NCI-H1105 (cell line): ENCODE measurements at places on chromosomes 12 and 14.

DNA sequence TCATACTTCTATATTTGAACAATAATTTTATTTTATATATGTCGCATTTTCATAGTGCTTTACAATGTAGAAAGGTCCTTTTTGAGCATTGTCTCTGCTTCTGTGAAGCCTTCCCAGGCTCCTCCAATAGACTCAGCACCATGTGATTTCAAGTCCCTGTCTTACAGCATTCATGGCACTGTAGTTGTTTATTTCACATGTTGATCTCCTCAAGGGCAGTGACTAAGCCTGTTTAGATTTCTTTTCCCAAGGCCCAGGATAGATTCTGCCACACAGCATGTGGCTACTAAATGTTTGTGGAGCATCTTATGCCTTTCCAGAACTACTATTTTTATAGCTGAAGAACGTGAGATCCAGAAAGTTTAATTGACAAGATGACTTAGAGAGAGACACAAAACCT is 391.7 kb downstream of the TMEM117 start:
- no peak for DNase-seq

- DNase-seq, result no peak
Measured at GRCh38 chr12:109896188-109896587, 3.9 kb upstream of the TCHP start.

DNA sequence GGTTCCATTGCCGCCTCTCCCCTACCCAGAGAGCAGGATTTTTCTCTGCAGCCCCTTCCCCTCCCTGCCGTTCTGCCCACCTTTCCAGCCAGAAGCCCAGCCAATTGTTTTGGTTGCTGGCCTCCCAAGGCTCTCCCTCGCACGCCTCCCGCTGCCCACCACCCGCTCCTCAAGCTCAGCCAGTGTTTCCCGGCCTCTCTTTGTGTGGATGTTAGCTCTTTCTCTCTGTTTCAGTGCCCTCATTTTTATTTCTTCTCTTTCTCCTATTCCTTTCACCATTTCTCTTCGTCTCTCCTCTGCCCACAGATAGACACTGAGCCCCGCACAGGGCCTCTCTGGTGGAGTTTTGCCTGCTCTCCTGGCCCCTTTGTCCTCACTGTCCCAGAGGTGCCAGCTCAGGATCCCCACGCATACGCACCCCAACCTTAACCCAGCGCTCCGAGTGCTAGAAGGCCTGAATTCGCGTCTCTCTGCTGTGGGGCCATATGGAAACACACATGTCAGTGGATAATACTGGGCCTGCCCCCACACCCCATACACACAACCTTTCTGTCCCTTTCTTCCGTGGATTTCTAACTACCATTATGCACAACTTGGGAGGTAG is 54.9 kb downstream of the SMUG1 start:
- DNase-seq, result no peak

GRCh38 chr14:104563742-104564615 is 15.6 kb upstream of the C14orf180 start:
- DNase-seq, result peak; percentile 36
